T47D (cell line): ENCODE measurements at places on chromosomes 2 and 18.

- no peak for DNase-seq
Observed at GRCh38 chr2:8312861-8313830, 368.7 kb upstream of the ID2 start.

DNA sequence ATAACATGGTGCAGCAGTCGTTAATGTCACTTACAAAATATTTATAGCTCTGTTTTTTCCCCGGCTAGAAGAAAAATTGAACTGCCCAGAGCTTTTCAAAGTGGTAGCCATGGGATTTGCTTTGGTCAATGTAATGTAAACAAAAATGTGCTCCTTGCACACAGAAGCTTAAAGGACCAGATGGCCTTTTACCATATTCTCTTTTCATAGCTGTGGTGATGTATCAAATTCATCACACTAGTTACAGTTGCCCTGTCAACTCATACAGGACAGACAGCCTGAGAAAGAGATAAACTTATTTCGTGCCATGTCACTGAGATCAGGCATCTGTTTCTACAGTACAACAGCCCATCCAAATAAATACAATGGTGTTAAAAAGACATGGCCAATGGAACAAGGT, 368.1 kb upstream of the CDH19 start:
- no peak for DNase-seq

- DNase-seq, result no peak
Observed at GRCh38 chr2:218161644-218162043, 5.1 kb downstream of the CXCR1 start.

GRCh38 chr2:202104286-202104870, 31.3 kb downstream of the KIAA2012 start:
- DNase-seq, result peak; percentile 55

- DNase-seq, result no peak
Observed at GRCh38 chr18:48330016-48330991, 78.9 kb downstream of the ZBTB7C start.
